ENCODE measurements at places on chromosomes 2 and 18.

GRCh38 chr18:63138436-63139340 lies 180.9 kb downstream of the BCL2 start:
- no peak for DNase-seq

- DNase-seq: no peak
Measured at GRCh38 chr2:230907361-230908091, 17.5 kb downstream of the GPR55 start.

DNA sequence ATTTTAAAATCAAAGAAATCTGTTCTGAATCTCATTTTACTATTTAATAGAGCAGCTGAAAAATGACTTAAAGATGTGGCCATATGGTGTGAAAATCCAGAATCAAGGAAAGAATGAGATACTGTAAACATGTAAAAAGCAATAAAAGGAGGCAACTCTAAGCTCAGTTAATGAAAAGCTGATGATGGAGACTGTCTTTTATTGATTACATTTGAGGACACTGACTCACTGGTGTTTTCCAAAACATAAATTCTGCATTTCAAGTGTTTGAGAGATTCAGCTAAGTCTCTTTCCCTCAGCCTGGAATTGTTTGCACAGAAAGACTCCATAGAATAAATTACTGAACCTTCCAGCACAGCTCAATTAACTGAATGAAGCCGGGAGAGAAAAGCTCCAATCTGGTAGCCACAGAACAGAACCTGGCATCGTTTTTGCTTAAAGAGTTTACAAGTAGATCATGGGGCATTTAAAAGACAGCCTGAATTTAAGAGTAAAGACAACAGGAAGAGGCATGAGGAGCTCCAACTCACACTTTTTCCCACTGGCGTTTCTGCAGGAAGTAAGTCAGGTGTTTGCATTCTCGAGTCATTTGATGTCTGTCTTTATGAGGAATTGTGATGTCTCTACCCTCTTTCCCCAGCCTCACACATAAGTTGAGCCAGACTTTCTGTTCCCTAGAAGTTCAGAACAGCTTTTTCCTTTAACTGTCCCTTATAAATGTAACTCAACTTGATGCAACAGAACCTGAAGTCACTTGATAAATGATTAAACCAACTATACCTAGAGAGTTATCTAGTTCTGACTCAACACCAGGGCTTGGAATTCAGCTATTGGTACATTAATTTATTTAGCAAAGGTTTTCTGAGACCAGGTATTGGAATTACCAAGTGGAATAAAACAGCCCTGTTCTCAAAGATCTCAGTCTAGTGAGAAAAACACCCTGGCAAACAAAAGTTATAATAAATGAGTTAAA lies 53.3 kb downstream of the FTCDNL1 start:
- no peak for DNase-seq

GRCh38 chr18:79941473-79942119 lies 9.9 kb downstream of the SLC66A2 start:
- DNase-seq: no peak

GRCh38 chr2:113780472-113780871 lies 24.0 kb upstream of the SLC35F5 start:
- DNase-seq: no peak

GRCh38 chr18:35642802-35643201 lies 61.3 kb downstream of the GALNT1 start:
- no peak for DNase-seq

GRCh38 chr2:106858810-106859209 lies 27.2 kb downstream of the ST6GAL2 start:
- DNase-seq: no peak
